CD4-positive, alpha-beta T cell treated with Interleukin-6 for 4 hours (primary cell): ENCODE measurements at places on chromosomes 1 and 21.

DNA sequence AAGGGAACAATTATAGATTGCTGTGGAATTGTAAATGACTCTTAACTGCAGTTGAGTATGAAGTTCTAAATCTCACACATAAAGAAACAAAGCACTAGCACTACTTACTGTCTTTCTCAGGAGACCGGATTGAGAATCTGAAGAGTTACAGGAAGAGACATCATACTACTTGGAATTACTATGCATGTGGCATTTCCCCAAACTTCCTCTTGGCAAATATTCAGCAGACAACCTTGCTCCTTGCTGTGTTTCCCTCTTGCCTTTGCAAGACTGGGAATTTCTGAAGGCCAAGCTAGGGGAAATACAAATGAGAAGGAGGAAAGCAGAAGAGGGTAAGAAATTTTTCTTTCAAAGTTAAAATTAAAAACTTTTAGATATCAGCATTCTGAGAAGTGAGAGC is 173.6 kb upstream of the KCTD3 start:
- DNase-seq, result no peak

DNA sequence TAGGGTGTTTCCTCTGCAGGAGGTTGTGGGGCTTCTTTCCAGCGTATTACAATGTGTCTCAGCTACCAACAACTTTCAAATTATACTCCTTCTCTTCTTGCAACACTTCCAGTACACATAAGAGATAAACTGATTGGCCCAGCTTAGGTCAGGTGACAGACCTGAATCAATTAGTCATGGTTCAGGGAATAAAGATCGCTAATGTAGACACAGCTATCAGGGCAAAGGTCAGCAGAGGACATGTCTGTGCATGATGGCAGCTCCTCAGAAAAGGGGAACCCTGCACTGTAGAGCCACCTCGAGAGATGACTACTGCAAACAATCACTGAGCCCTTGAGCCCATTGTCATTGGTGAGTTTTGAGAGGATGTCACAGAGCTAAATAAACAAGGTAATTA is 36.8 kb upstream of the PKN2 start:
- DNase-seq, result no peak

- no peak for DNase-seq
These were observed 27.2 kb downstream of the RRAGC start for GRCh38 chr1:38832370-38832734.

DNA sequence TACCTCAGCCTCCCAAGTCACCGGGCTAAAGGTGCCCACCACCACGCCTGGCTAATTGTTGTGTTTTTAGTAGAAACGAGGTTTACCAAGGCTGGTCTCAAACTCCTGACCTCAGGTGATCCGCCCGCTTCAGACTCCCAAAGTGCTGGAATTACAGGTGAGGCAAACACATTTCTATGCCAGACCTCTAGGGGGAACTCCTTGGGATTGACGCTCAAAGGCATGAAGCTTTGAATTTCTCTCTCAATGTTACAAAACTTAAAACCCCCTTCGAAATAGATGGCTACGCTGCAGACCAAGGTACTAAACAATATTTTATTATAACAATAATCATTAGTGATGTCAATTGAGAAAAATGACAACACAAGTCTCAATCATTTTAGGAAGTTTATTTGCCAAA is 330.0 kb downstream of the SETD4 start:
- no peak for DNase-seq

DNA sequence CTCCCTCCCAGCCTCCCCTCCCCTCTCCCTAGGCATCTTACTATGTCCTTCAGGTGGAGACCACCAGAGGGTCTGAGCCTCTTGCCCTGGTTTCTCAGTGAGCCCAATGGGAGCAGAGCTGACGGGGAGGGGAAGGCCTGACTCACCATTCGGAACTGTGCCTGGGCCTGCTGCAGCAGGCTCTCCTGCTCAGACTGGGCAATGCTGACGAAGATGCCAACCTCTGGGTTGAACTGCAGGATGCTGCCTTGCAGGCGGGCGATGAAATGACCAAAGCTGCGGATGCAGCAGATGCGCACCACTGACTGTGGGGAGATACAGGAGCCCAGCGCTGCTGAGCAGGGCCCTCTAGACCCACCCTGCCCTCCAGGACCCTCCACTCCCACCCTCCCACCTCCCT is 11.0 kb upstream of the PAQR6 start:
- no peak for DNase-seq

GRCh38 chr1:31828341-31828740 is 12.5 kb upstream of the SPOCD1 start:
- DNase-seq, result no peak

DNA sequence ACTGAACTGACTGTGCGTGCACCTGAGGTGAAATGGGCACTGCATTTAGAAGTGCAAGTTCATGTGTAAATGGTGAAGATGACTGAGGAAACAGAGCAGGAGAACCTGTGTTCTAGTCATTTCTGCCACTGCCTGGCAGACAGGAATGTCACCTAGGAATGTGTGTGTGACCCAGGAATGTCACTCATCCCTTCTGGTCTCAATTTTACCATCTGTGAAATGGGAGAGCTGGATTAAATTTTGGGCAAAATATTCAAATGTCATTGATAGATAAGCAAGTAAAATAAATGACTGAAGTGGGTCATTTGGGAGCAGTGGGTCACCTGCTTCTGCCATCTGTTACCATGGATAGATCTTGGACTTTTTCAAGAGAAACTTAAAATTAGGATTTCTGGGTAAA is 42.2 kb downstream of the SLC35F3 start:
- no peak for DNase-seq

DNA sequence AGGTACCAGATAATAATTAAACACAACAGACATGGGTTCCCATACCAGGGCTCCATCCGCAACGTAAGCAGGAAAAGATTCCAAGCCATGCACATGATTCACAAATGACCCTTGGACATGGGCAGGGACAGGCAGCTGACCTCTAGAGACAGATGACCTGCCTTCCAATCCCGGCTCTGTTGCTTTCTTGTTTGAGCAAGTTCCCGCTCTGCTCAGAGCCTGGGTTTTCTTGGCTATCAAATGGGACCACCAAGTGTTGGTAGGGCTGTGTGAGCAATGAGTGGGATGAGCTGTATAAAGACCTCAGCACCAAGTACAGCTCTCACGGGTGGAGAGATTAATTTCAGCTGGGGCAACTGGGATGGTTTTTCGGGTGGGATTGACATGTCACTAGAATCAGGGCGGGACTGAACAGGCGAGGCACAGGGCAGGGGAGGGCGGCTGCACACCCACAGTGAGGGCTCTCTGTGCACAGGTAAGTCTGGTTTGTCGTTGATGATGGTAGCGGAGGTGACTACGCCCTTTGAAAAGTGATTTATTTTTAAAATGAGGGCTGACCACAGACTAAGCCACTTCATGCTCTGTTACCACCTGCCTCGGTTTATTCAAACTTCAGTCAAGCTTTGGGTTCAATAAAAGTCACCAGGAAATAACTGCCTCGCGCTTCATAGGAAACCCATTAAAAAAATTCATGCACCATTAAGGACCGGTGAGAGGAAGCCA is 57.5 kb upstream of the IFFO2 start:
- DNase-seq, result no peak

- no peak for DNase-seq
These were observed 59.7 kb downstream of the XCL2 start for GRCh38 chr1:168484083-168484482.

DNA sequence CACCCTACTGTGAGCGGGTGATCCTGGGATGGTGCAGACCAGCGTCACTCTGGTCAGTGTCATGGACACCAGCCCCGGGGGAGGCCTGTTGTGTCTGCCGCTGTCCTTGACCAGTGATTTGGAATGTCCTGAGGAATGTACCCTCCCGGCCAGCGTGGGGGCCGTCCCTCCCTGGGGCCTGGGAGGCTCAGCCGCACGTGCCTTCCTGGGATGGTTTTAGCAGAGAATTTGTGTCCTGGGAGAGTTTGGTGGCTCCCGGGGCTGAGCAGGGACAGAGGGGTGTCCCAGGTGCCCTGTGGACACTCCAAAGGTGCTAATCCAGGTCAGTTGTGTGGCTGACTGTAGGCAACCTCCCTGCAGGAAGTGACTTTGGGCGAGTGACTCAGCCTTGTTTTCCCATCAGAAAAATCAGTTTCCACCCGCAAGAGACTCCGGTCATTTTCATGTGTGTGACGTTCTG is 6.2 kb downstream of the ARHGEF16 start:
- DNase-seq, result no peak

DNA sequence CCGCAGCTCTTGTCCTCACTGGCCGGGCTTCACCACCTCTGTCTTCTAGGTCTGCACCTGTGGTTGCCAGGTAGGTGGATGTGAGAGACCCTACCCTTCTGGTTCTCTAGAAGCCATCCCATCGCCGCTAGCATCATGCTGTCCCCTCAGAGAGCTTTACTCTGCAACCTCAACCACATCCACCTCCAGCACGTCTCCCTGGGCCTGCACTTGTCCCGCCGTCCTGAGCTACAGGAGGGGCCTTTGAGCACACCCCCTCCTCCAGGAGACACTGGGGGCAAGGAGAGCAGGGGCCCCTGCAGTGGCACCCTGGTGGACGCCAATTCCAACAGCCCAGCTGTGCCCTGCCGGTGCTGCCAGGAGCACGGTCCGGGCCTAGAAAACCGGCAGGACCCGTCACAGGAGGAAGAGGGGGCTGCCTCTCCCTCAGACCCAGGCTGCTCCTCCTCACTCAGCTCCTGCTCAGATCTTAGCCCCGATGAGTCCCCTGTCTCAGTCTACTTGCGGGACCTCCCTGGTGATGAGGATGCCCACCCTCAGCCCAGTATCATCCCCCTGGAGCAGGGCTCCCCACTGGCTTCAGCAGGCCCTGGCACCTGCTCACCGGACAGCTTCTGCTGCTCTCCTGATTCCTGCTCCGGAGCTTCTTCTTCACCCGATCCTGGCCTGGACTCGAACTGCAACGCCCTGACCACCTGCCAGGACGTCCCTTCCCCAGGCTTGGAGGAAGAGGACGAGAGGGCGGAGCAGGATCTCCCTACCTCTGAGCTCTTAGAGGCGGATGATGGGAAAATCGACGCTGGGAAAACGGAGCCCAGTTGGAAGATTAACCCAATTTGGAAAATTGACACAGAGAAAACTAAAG is 1.2 kb downstream of the RUSC1 start:
- DNase-seq, result no peak
